ENCODE measurements at places on chromosomes 1 and 21.

DNA sequence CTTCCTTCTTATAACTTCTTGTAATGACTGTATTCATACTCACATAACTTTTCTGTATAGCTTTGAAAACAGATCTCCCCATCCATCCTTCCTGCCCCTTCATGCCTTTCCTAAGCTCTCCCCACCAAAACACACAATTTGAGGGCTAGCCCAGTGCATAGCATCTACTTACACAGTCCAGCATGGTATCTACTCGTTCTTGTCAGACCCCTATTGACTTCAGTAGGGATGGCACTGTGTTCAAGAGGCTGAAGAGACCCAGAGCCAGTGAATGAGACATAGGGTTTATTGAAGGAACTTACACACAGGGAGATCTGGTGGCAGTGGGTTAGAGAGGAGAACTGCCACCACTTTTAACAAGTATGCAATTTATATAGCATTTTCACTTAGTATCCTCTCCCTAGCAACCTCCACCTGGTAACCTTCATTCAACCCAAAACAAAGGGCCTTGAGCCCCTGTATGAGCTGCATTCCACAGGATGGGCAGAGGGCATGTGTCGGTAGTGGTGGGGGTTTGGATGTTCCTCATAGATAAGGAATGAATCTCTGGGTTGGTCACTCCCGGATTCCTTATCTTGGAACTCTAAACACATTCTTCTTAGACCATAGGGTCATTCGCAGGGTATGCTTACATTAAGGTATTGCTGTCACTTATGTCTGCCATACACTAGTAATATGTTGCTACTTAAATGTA lies 64.9 kb upstream of the GNG12 start:
- DNase-seq = no peak

GRCh38 chr1:116806245-116806644 lies 52.0 kb downstream of the CD2 start:
- DNase-seq = no peak

GRCh38 chr1:230212405-230212936 lies 145.4 kb downstream of the GALNT2 start:
- DNase-seq = no peak

GRCh38 chr1:175833951-175834350 lies 90.6 kb upstream of the TNR start:
- no peak for DNase-seq

- no peak for DNase-seq
Observed at GRCh38 chr1:6906783-6907182, 121.5 kb downstream of the CAMTA1 start.

Measured in stomach (tissue), 19 donors.